ENCODE measurements at places on chromosomes 4 and X. TPM values are rescaled to one million over a fixed set of nuclear protein-coding genes. Genes with fewer than 3 reads are reported as not detected.

- no peak overlapping the region for H3K27ac ChIP-seq
- H3K4me1 ChIP-seq: no peaks in the 10 kb centered on the region
- DNase-seq: peak; percentile 81
Observed at GRCh38 chr4:99723612-99724011, 66.0 kb upstream of the C4orf54 start.

GRCh38 chrX:17411205-17411604, 36.2 kb downstream of the NHS start:
- no peak overlapping the region for H3K4me3 ChIP-seq
- H3K27me3 ChIP-seq: no peaks in the 10 kb centered on the region
- H3K36me3 ChIP-seq: no peaks in the 10 kb centered on the region
- DNase-seq: no peak
- no peak overlapping the region for H3K27ac ChIP-seq

The EDNRA gene
- total RNA-seq: 23.0 TPM

The NUDT10 gene
- total RNA-seq: 2.7 TPM

DNA sequence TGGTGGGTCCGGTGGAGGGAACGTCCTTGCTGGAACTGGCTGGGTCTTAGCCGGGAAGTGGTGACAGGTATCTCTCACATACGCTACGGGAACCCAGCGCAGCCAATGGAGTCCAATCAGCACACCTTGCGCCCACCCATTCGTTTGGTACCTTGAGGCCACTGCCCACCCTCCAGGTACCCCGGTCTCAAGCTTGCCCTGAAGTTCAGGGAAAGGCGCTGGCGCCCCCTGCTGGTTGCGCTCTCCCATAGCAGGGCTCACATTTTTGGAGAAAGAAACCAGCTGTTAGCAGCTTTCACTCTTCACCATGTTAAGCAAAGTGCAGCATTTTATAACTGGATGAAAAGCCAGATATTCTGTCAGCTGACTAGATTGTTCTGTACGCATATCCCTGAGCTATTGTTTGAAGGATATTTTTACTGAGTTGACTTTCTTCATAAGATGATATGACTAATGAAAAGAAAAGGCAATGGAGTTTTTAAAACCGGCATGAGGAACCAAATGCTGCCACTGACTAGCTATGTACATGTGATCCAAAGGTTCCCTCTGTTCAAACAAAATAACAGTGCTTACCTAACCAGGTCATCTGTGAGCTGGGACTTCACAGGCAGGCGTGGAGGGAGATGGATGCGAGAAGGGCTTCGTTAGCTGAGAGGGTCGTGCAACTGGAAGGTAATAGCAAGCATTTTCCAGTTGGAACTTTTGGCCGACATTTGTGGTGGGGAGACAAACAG, 43.7 kb downstream of the OTOP1 start:
- no peak overlapping the region for H3K4me3 ChIP-seq
- no peaks in the 10 kb centered on the region for H3K36me3 ChIP-seq
- no peaks in the 10 kb centered on the region for H3K4me1 ChIP-seq
- H3K27me3 ChIP-seq: no peaks in the 10 kb centered on the region
- no peak overlapping the region for H3K27ac ChIP-seq

- H3K4me3 ChIP-seq: no peak overlapping the region
- H3K27me3 ChIP-seq: no peaks in the 10 kb centered on the region
- H3K4me1 ChIP-seq: no peaks in the 10 kb centered on the region
- no peak overlapping the region for H3K27ac ChIP-seq
Observed at GRCh38 chrX:154008521-154008920, 11.2 kb downstream of the IRAK1 start.

GRCh38 chrX:31251336-31251735, 179.5 kb upstream of the FTHL17 start:
- no peak overlapping the region for H3K27ac ChIP-seq
- no peak overlapping the region for H3K4me3 ChIP-seq
- H3K27me3 ChIP-seq: no peaks in the 10 kb centered on the region
- H3K36me3 ChIP-seq: no peaks in the 10 kb centered on the region

The SRPK3 gene
- 8.0 TPM for total RNA-seq

The FAAH2 gene
- 1.7 TPM for total RNA-seq

- no peaks in the 10 kb centered on the region for H3K27me3 ChIP-seq
- no peaks in the 10 kb centered on the region for H3K36me3 ChIP-seq
- DNase-seq: no peak
- H3K4me1 ChIP-seq: peaks cover 4% of the 10 kb centered on the region
- peak overlapping the region; percentile 17 for H3K27ac ChIP-seq
Observed at GRCh38 chr4:139171876-139172691, 4.9 kb downstream of the ELF2 start.

The HHIP gene
- 1.6 TPM for total RNA-seq

DNA sequence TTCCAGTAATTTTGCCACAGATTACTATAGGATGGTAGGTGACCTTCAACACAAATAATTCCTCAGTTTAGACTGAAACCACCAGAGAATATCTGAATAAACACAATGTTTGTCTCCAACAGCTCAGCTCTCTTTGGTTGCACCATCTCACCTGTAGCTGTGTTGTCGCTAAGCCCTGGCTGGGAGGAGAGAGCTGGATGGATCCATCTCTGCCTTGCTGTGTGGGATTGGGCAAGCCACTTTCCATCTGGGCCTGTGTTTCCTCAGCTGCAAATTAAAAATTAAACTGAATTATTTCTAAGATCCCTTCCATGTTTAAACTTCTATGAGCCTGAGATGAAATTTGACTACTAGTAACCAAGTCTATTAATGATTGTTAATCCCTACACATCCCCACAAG, 310.2 kb downstream of the FBXW7 start:
- H3K4me3 ChIP-seq: no peak overlapping the region
- H3K27me3 ChIP-seq: no peaks in the 10 kb centered on the region
- no peak for DNase-seq
- no peak overlapping the region for H3K27ac ChIP-seq
- H3K4me1 ChIP-seq: no peaks in the 10 kb centered on the region

- no peak overlapping the region for H3K27ac ChIP-seq
- no peaks in the 10 kb centered on the region for H3K4me1 ChIP-seq
- no peak overlapping the region for H3K4me3 ChIP-seq
- DNase-seq: no peak
- H3K27me3 ChIP-seq: no peaks in the 10 kb centered on the region
Observed at GRCh38 chr4:26741491-26741871, 119.2 kb upstream of the STIM2 start.

- H3K4me1 ChIP-seq: peaks cover 5% of the 10 kb centered on the region
- no peaks in the 10 kb centered on the region for H3K36me3 ChIP-seq
- no peak overlapping the region for H3K27ac ChIP-seq
Observed at GRCh38 chrX:154734061-154734781, 16.7 kb downstream of the GAB3 start.

DNA sequence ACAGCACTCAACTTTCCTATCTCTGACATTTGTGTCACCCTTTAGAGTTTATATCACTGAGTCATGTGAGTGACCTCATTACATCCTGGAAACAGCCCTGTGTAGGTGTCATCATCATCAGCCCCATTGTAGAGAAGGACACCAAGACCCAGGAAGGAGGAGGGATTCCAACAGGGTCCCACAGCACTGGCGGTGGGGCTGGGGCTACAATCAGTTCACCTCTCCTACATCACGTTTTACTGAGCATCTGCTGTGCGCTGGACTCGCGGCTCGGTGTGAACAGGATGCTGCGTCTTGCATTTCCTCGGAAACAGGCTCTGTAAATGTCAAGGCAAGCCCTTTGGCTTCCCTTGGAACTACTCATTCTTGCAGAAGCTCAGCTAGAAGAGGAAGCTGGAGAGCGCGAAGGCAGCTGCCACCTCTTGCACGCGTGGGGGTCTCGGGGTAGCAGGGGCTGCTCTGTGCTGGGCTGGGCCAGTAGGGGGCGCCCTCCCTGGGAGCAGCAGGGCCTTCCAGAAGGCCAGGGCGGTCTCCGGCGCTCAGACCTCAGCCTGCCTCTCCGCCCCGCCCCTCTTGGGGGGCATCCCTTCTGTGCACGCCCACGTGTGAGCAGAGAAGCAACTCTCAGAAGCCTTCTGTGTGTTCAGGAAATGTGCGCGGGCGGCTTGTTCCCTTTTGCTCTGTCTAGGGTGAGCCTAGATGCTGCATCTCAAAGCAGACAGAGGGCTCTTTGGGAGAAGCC, 29.0 kb downstream of the REELD1 start:
- no peak overlapping the region for H3K4me3 ChIP-seq
- peak; percentile 56 for DNase-seq
- H3K27me3 ChIP-seq: no peaks in the 10 kb centered on the region
- H3K36me3 ChIP-seq: no peaks in the 10 kb centered on the region

The MAGEB10 gene
- not detected for total RNA-seq

The SSX4 gene
- total RNA-seq: not detected

DNA sequence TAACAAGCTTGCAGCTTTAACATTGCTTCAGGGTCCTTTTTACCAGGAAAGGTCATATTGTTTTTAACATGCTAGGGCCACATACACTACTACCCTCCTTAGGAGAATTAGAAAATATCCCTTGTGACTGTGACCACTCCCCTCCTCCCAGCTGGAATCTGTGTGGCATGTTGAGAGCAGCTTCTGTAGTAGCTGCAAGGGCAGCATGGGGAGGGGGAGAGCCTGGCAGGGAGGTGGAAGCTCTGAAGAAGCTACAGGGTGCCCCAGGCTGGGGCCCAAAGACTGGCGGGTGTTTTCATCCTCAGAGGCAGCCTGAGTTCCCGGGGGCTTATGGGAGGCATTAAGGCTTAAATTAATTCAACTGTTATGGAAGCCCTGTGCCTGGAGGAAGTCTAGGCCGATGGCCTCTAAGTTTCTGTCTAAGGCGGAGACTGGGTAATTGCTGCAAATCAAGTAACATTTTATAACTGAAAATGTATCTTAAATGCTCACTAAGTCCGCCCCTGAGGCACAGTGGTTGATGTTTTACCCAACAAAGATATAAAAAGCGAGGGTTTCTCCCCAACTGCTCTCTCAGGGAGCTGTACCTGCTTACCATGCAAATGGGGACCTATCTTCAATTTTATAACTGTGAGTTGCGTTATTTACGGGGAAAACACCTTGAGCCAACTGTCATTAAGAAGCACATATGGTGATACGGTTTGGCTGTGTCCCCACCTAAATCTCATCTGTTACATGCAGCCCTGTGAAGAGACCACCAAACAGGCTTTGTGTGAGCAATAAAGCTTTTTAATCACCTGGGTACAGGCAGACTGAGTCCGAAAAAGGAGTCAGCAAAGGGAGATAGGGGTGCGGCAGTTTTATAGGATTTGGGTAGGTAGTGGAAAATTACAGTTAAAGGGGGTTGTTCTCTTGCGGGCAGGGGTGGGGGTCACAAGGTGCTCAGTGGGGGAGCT, 37.4 kb upstream of the STS start:
- no peak overlapping the region for H3K27ac ChIP-seq
- no peak for DNase-seq
- H3K4me1 ChIP-seq: no peaks in the 10 kb centered on the region
- no peaks in the 10 kb centered on the region for H3K27me3 ChIP-seq
- no peaks in the 10 kb centered on the region for H3K36me3 ChIP-seq

The TLR6 gene
- total RNA-seq: 5.8 TPM

- no peaks in the 10 kb centered on the region for H3K36me3 ChIP-seq
- H3K4me3 ChIP-seq: no peak overlapping the region
- no peak overlapping the region for H3K27ac ChIP-seq
- H3K4me1 ChIP-seq: no peaks in the 10 kb centered on the region
- H3K27me3 ChIP-seq: no peaks in the 10 kb centered on the region
Observed at GRCh38 chr4:37935026-37935425, 25.2 kb upstream of the PTTG2 start.

GRCh38 chr4:7956270-7956808, 16.7 kb upstream of the AFAP1 start:
- H3K4me3 ChIP-seq: no peak overlapping the region
- H3K4me1 ChIP-seq: no peaks in the 10 kb centered on the region
- H3K27ac ChIP-seq: no peak overlapping the region
- no peaks in the 10 kb centered on the region for H3K36me3 ChIP-seq
- no peaks in the 10 kb centered on the region for H3K27me3 ChIP-seq

- no peaks in the 10 kb centered on the region for H3K4me1 ChIP-seq
- H3K27ac ChIP-seq: no peak overlapping the region
- no peaks in the 10 kb centered on the region for H3K36me3 ChIP-seq
- no peaks in the 10 kb centered on the region for H3K27me3 ChIP-seq
Observed at GRCh38 chrX:8036914-8037313, 109.7 kb upstream of the PNPLA4 start.

DNA sequence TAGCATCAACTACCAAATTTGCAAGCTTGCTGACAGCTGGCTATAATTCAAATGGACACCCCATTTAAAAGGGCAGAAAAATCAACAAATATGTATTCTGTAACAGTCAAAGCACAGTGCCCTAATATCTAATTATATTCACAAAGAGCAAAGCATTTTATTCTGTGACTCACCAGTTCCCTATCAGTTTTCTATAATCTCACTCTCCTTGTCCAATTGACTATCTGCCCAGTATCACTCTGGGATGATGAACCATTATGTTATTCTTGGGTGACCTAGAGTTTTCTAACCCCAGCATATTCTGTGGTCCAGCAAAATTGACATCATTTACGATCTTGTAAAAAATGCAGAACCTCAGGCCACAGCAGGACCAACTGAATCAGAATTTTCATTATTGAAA, 82.0 kb upstream of the FREM3 start:
- DNase-seq: no peak
- no peaks in the 10 kb centered on the region for H3K27me3 ChIP-seq
- no peaks in the 10 kb centered on the region for H3K36me3 ChIP-seq
- H3K4me1 ChIP-seq: no peaks in the 10 kb centered on the region

The NEXMIF gene
- total RNA-seq: 3.2 TPM

GRCh38 chrX:87391742-87392141, 125.9 kb upstream of the KLHL4 start:
- no peak overlapping the region for H3K4me3 ChIP-seq
- H3K27me3 ChIP-seq: no peaks in the 10 kb centered on the region
- H3K4me1 ChIP-seq: no peaks in the 10 kb centered on the region

- H3K27ac ChIP-seq: no peak overlapping the region
- H3K4me1 ChIP-seq: no peaks in the 10 kb centered on the region
- no peaks in the 10 kb centered on the region for H3K27me3 ChIP-seq
- H3K4me3 ChIP-seq: no peak overlapping the region
- H3K36me3 ChIP-seq: no peaks in the 10 kb centered on the region
- DNase-seq: no peak
Observed at GRCh38 chr4:128686810-128687209, 122.7 kb upstream of the JADE1 start.

GRCh38 chrX:100409610-100410590, at the start of gene PCDH19:
Gene PCDH19 (minus strand): TSS chrX:100410273. CDS start chrX:100408597, 1,676 bp downstream.
- no peaks in the 10 kb centered on the region for H3K36me3 ChIP-seq
- H3K4me3 ChIP-seq: peak within 1 kb of the TSS; percentile 0
- no peaks in the 10 kb centered on the region for H3K4me1 ChIP-seq

DNA sequence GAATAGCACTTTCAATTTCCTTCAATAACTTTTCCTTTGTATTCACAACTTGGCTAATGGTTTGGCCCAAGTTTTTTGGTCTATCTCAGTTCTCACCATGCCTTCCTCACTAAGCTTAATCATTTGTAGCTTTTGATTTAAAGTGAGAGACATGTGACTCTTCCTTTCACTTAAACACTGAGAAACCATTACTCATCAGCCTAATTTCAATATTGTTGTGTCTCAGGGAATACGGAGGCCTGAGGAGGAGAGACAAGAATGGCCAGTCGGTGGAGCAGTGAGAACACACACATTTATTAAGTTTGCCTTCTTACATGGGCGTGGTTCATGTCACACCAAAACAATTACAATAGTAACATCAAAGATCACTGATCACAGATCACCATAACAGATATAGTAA, 56.7 kb downstream of the TSPAN5 start:
- H3K36me3 ChIP-seq: no peaks in the 10 kb centered on the region
- no peak for DNase-seq
- H3K4me1 ChIP-seq: no peaks in the 10 kb centered on the region

- no peaks in the 10 kb centered on the region for H3K4me1 ChIP-seq
- H3K27ac ChIP-seq: no peak overlapping the region
- no peaks in the 10 kb centered on the region for H3K36me3 ChIP-seq
- no peak for DNase-seq
- no peaks in the 10 kb centered on the region for H3K27me3 ChIP-seq
Observed at GRCh38 chrX:109270580-109271484, 211.1 kb downstream of the GUCY2F start.

The CT45A10 gene
- total RNA-seq: not detected
